T-helper 17 cell (primary cell): ENCODE measurements at places on chromosomes 2 and 18.

GRCh38 chr2:238722181-238722580 lies 125.7 kb upstream of the TWIST2 start:
- H3K4me3 ChIP-seq: no peak overlapping the region
- peaks cover 2% of the 10 kb centered on the region for H3K36me3 ChIP-seq
- no peak for DNase-seq
- H3K27ac ChIP-seq: no peak overlapping the region

DNA sequence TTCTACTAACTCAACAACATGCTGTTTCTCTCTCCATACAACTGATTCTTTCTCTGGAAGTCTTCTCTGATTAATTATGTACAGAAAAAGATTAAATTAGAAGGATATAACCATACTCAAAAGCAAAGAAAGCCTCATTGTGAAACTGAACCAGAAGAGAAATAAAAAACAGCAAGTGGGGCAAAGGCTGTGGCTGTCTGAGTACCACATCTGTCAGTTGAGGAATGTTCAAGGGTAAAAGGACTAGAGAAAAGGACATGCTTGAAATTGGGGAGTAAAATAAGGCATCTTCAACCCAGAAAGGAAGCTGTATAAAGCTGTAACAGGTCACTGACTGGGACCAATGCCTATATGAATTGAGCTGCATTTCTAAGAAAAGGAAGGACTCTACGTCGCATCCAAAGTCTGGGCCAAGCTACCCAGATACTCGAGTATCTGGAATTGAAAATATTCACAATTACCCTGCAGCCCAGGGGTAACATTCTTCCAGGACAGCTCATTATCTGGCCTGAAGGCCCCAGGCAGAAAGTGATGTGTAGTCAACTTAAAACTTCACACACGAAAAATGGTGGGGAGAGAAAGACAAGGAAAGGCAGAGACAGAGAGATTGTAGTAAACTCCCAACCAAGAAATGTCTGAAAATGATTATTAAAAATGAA lies 356.0 kb upstream of the GALNT5 start:
- peaks cover 3% of the 10 kb centered on the region for H3K4me1 ChIP-seq
- peaks cover under 1% of the 10 kb centered on the region for H3K27me3 ChIP-seq
- no peak overlapping the region for H3K4me3 ChIP-seq
- H3K36me3 ChIP-seq: no peaks in the 10 kb centered on the region

DNA sequence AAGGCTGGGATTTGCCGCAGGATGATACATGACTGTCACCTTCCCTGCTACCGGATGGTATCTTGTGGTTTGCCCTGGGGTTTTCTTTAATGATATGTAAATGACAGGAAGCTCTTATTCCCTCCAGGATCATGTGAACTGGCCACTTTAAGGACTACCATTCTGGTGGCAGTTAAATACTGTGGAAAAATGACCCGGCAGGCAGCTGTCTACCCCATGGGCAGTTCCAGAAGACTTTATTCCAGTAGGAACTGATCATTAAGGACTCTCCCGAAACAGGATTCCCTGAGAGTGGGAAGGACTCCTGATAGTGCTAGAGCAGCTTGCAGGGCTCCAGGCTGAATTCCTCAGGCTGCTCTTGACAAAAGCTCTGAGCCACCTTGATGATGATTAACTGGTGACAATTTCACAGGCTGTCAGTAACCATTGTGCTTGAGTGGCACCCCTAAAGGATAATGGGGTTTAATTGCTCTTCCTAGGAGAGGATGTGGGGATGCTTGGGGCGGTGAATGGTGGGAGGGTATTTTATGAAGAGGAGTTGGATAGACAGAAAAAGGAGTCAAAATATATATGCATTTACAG lies 212.0 kb downstream of the CPS1 start:
- H3K36me3 ChIP-seq: no peaks in the 10 kb centered on the region
- no peak overlapping the region for H3K4me3 ChIP-seq
- no peaks in the 10 kb centered on the region for H3K4me1 ChIP-seq
- H3K27me3 ChIP-seq: no peaks in the 10 kb centered on the region

DNA sequence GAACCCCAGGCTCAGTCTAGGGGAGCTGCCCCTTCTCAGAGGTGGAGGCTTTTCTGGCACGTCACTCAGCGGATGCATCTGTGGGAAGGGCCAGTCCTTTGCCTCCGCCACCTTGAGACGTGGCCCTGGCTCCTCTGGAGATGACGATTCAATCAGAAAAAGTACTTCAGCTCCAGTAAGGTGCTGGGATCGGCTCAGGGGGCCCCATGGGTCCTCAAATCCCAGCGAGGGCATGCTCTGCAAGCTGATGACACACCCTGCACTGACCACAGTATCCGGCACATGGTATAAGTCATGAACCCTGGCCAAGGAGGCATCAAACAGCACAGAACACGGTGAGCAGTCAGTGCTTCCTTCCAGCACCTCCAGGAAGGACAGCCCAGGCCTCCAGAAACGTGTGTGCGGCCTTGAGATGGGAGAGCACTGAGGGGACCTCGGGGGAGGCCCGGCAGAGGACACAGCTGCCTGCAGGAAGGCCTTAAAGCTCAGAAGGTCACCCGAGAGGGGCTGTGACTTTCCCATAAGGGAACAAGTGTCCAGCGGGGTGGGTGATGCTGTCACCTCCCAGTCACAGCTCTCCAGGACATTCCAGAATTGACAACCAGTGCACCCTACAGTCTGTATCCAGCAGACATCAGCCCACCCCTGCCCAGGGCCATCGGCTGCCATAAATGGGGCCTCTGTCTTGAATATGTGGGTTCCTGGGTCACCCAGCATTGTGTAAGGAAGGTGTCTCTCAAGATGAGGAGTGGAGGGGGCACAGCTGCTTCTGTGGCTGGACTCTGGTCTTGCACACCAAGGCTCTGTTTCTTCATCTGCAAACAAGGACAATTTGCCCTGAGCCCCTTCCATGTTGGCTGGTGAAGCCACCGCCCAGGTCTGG lies 205.8 kb downstream of the NDUFA10 start:
- no peak overlapping the region for H3K4me3 ChIP-seq
- peaks cover 56% of the 10 kb centered on the region for H3K27me3 ChIP-seq

- peaks cover 28% of the 10 kb centered on the region for H3K4me1 ChIP-seq
- no peak for DNase-seq
- peak overlapping the region; percentile 43 for H3K27ac ChIP-seq
Measured at GRCh38 chr2:172012677-172013391, 13.1 kb downstream of the METAP1D start.

DNA sequence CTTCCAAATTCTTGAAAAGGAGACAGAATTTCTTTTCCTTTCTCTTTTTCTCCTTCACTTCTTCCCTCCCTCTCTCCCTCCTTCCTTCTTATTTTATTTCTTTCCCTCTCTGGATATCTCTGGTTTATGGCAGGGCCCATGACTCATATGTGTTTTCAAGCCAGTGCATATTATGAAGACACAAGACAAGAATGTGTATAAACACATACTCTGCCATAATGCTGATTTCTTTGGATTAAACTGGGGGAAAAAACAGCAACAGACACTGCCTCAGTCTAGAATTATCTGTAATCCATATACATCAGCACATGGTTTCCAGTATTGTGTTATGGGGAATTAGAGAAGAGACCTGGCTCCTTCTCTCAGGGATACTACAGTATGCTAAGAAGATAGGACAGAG lies 82.8 kb upstream of the CPO start:
- H3K27me3 ChIP-seq: no peaks in the 10 kb centered on the region
- no peak for DNase-seq
- H3K27ac ChIP-seq: no peak overlapping the region
- H3K4me3 ChIP-seq: no peak overlapping the region
- no peaks in the 10 kb centered on the region for H3K36me3 ChIP-seq

DNA sequence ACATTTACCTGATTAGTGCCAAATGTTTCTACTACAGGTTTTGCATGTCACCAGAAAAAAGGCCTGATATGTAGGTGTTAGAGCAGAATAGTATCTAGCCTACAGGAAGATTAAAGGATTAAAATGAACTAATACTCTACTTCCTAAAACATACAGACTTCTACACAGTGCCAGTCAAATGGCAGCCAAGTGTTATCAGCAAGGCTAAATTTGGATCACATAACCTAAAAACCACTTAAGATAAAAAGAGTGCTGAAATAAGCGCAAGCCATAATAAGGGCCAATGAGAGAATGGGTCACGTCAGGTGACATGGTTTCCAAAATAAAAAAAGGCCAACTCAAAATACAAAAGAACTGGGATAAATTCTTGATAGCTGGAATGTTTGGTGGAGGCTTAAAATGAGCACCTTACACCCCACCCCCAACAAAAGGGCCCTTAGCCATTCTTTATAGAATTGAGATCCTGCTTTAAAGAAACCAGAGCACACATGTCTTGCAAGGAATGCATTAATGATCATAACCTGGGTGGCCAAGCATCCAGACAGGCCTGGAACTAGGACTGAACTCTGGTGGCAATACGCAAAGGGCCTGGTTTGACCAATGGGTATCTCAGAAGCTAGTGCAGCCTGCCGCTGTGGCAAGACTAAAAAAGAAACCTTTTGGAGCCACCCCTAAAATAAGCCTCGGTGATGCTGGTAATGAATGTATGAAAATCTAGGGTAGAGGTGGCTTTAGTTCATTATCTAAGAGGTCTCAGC lies 32.4 kb downstream of the IRS1 start:
- no peaks in the 10 kb centered on the region for H3K36me3 ChIP-seq
- H3K4me3 ChIP-seq: no peak overlapping the region
- no peak for DNase-seq
- H3K27ac ChIP-seq: no peak overlapping the region
- H3K4me1 ChIP-seq: peaks cover 6% of the 10 kb centered on the region

DNA sequence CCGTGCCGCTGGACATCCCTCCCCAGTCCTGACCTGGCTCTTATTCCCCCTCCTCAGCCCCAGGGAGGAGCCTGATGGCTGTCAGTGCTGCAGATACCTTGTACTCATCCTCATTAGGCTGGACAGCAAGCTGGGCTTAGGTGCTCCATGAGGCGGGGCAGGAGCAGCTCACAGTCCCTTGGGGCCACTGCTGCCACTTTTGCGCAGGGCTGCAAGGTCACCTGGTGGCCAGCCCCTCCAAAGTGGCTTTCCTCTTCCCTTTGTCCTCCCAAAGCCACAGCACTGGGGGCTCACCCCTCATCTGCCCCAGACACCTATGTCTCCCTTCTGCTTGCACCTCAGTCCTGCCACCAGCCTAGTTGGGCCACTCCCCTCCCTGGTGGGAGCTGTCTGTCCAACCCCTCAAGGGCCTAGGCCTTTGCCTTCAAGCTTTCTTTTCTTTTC lies 60.8 kb downstream of the FAM168B start:
- no peak overlapping the region for H3K4me3 ChIP-seq
- H3K36me3 ChIP-seq: no peaks in the 10 kb centered on the region
- H3K4me1 ChIP-seq: no peaks in the 10 kb centered on the region
- DNase-seq: no peak
- no peak overlapping the region for H3K27ac ChIP-seq

DNA sequence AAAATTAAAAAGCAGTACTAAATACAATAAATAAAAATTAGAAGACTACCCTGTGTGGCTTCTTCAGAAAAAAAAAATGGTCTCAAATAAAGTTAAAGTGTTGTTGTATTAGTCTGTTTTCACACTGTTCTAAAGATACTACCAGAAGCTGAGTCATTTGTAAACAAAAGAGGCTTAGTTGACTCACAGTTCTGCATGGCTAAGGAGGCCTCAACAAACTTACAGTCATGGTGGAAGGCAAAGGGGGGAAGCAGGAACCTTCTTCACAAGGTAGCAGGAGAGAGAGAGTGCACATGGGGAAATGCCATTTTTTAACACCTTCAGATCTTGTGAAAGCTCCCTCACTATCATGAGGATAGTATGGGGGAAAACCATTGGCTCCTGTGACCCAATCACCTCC lies 612.8 kb downstream of the RNF144A start:
- no peak overlapping the region for H3K27ac ChIP-seq
- H3K4me3 ChIP-seq: no peak overlapping the region
- H3K4me1 ChIP-seq: peaks cover 1% of the 10 kb centered on the region
- no peak for DNase-seq
- no peaks in the 10 kb centered on the region for H3K27me3 ChIP-seq
- H3K36me3 ChIP-seq: peaks cover 3% of the 10 kb centered on the region

GRCh38 chr2:70948337-70949003 lies 12.8 kb downstream of the ATP6V1B1 start:
- H3K4me1 ChIP-seq: peaks cover 11% of the 10 kb centered on the region
- H3K4me3 ChIP-seq: peak overlapping the region; percentile 81
- no peaks in the 10 kb centered on the region for H3K36me3 ChIP-seq
- peaks cover 35% of the 10 kb centered on the region for H3K27me3 ChIP-seq
- peak overlapping the region; percentile 59 for H3K27ac ChIP-seq
- DNase-seq: peak; percentile 70

DNA sequence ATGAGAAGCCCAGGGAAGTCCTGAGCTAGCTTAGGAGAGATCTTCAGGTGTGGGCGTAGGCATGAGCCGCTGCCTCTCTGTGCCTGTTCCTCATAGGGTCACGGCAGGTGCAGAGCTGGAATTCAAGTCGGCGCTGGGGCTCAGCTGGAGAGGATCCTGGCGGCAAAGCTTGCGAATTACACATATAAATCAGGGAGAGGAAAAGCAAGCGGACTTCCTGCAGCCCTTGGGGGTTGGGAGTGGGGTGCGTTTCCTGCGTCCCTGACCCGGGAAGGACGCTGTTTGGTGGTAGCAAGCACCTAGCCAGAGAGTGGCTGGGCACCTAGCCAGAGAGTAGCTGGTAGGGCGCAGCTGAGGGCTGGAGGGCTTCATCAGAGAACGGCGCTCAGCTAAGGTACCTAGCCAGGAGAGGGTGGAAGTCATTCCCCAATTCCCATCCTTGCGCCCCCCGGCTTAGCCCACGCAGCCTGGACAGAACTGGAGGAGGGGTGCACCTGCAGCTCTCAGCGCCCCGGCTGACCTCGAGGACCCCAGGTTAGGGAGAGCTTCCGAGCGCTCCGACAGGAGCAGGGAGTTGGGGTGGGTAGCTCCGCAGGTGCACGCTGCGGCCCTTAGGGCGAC lies 459 bp upstream of the EFR3B start:
- peaks cover 19% of the 10 kb centered on the region for H3K4me1 ChIP-seq
- H3K4me3 ChIP-seq: peak overlapping the region; percentile 90
- peak; percentile 9 for DNase-seq
- H3K27me3 ChIP-seq: peaks cover 39% of the 10 kb centered on the region
- H3K36me3 ChIP-seq: peaks cover 3% of the 10 kb centered on the region

DNA sequence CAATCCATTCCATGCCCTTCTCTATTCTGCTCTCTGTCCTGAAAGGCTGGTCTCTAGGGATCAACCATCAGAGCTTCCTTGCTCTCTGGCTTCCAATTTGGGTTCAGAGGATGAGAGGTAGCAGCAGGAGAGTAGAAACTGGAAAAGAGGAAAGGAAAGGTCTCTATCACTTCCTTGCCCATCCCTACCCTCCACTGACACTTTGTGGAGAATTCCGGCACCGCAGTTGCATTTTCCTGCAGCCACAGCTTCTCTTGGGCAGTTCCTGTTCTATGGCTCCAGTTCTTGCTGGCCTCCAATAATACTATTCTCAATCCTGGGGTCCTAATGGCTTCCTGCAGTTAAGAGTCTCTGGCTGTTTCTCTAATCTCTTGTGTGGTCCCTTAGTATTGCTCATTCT lies 13.3 kb upstream of the IMPACT start:
- H3K27me3 ChIP-seq: peaks cover 11% of the 10 kb centered on the region
- no peaks in the 10 kb centered on the region for H3K36me3 ChIP-seq
- no peaks in the 10 kb centered on the region for H3K4me1 ChIP-seq
- no peak for DNase-seq
- H3K27ac ChIP-seq: no peak overlapping the region

- H3K4me3 ChIP-seq: no peak overlapping the region
- no peaks in the 10 kb centered on the region for H3K27me3 ChIP-seq
- no peak for DNase-seq
- H3K27ac ChIP-seq: no peak overlapping the region
Measured at GRCh38 chr2:103361712-103362111, 599.9 kb downstream of the TMEM182 start.
